Gastroesophageal sphincter (tissue), 4 donors: ENCODE measurements at places on chromosomes 16 and 17. TPM values are rescaled to one million over a fixed set of nuclear protein-coding genes. Genes with fewer than 3 reads are reported as not detected.

Gene MEFV
- 3.4 TPM for total RNA-seq

Gene TEKT1
- not detected for total RNA-seq

Gene TIMP2
- 315 TPM for total RNA-seq

Gene MYBBP1A
- total RNA-seq, result 42.9 TPM

Gene MMP25
- total RNA-seq, result 2.6 TPM

Gene CDRT15
- total RNA-seq, result not detected
